ENCODE measurements at places on chromosomes 11 and 22. TPM values are rescaled to one million over a fixed set of nuclear protein-coding genes. Genes with fewer than 3 reads are reported as not detected.

GRCh38 chr11:101336155-101336554 is 206.5 kb upstream of the PGR start:
- no peak for ATAC-seq

GRCh38 chr11:2393111-2393868 is 7.3 kb upstream of the TSSC4 start:
- no peak for ATAC-seq

DNA sequence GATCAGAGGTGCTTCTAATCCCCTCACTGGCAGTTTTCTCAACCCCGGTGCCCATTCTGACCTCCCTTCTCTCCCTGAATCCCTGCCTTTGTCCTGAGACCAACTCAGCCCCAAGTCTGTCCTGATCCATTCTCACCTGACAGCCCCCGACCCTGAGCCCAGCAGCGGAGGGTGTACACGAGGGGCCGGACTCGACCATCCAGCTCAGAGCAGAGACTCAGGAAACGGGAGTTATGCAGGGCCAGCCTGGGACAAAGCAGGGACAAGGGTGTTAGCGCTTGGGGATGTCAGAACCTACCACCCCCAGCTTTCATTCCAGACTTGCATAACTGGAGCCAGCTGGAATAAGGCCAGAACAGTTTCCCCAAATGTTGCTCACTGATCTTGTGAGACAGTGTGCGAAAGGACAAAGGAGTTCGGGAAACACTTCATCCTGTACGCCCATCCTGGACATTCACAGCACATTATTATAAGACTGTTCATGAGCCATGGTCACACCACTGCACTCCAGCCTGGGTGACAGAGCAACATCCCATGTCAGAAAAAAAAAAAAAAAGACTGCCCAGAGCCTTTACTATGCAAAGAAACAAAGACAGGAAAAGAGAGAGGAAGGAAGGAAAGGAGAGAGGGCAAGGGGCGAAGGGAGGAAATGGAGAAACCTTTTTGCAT is 3.5 kb upstream of the EEF1G start:
- no peak for ATAC-seq

- peak; percentile 30 for ATAC-seq
Observed at GRCh38 chr11:72244361-72245262, 636 bp upstream of the PHOX2A start.

Gene SLC22A12
- 0.22 TPM for total RNA-seq

GRCh38 chr11:6402561-6402981 is 12.3 kb downstream of the SMPD1 start:
- ATAC-seq = no peak

- peak; percentile 69 for ATAC-seq
Observed at GRCh38 chr11:66912911-66913310, 45.3 kb downstream of the PC start.

GRCh38 chr22:20386336-20386735 is 7.6 kb upstream of the ZNF74 start:
- ATAC-seq = no peak

GRCh38 chr11:92978271-92979111 is 9.0 kb downstream of the MTNR1B start:
- ATAC-seq = peak; percentile 60

DNA sequence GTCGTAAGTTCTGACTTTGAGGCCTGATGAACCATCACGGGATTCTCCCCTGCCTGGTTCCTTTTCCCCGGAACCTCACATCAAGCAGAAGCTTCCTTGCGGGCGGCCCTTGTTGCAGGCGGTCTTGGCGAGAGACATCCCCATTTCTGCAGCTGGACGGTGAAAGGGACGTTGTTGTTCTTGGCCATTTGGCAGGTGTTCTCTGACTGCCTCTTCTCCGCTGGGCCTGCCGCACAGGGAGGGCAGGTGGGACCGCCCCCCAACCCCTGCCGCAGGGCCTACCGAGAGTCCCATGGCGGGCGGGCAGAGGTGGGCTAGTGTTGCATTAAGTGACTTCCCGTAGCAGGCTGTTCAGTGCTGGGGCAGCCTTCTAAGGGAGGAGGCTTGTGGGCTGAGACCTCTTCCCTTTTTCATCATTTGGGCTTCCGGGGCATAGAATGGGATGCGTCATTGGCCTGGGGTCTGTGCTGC is 26.9 kb upstream of the GRAMD4 start:
- ATAC-seq = no peak

GRCh38 chr22:37925330-37925729 is 19.2 kb downstream of the MICALL1 start:
- no peak for ATAC-seq

Gene MPEG1
- 1.1 TPM for total RNA-seq

Gene CRYBA4
- 0.50 TPM for total RNA-seq

Gene USH1C
- 0.32 TPM for total RNA-seq

DNA sequence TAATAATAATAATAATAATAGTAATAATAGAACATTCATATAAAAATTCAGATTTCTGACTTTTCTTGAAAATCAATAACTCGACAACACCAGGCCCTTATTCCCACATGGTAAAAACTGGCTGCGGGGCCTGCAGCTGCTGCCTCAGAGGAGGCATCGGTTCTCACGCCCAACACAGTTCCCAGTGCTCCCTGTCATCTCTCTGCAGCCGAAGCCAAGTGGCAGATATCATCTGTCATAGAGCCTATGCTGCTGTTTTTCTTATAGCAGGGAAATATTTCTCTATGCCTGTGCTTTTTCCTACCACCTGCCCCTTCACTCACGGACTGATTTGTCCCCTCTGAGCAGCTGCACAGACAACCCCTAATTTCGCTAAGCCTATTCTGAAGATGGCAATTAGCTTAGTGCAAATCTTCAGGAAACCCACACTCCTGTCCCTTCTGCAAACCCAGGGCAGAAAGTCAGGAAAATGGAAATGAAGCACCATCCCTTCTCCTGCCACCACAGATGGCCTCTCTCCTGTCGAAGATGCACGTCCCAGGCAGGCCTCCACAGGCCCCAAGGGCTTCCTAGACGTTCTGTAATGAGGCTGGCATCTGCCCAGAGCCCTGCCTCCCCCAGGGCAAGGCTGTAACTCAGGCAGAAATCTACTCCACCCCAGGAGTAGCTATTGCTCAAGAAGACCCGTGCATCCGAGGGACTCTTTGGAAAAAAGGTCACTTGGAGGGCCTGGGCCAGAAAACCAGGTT is 66.7 kb downstream of the SYN3 start:
- peak; percentile 76 for ATAC-seq

DNA sequence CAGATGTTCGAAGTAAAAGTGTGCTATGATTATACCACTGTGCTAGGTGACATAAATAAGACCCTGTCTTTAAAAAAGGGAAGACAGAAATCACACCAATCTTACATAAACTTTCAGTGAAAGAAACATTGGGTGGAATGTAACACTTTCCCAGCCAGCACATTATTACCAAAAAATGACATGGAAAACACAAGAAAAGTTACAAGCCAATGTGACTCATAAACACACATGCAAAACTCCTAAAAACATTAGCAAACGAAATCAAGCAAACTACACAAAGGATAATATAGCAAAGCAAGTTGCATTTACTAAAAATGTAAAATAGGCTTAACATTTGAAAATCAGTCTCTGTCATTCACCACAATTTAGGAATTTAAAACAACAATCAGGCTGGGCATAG is 47.0 kb downstream of the SBF2 start:
- no peak for ATAC-seq

DNA sequence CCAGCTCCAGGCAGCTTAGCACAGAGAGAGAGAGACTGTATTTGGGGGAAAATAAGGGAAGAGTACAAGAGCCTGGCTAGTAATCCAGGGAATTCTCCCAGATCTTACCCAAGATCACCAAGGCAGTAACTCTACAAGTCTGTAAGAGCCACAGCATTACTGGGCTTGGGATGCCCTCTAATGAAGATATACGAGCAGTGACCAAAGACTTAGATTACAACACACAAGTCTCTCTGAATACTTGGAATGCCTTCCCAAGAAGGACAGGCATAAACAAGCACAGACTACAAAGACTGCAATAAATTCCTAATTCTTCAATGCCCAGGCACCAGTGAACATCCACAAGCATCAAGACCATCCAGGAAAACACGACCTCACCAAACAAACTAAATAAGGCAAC is 17.7 kb downstream of the DNAJC24 start:
- no peak for ATAC-seq

DNA sequence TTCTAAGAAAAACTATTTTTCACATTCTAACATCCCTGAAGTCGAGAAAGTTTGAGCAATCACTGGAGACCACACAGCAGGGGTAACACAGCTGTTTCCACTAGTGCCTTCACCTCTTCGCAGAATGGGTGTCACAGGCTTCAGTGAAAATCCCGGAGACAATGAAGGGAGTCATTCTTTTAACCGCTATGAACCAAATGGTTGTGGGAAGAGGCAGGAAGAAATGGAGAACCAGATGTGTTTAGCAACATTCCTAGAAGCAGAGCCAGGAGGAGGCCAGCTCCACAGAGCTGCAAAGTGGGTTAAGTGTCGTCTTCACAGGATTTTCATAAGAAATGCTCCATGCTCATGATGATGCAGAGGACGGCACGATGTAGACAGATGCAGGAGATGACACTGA is 221.1 kb downstream of the LARGE1 start:
- no peak for ATAC-seq

- no peak for ATAC-seq
Observed at GRCh38 chr11:80515097-80515496, 1074.3 kb upstream of the TENM4 start.

GRCh38 chr11:109853156-109853776 is 239.9 kb upstream of the ZC3H12C start:
- peak; percentile 39 for ATAC-seq

Gene OR51D1
- total RNA-seq = 0.11 TPM

Gene APOA5
- 0.21 TPM for total RNA-seq

DNA sequence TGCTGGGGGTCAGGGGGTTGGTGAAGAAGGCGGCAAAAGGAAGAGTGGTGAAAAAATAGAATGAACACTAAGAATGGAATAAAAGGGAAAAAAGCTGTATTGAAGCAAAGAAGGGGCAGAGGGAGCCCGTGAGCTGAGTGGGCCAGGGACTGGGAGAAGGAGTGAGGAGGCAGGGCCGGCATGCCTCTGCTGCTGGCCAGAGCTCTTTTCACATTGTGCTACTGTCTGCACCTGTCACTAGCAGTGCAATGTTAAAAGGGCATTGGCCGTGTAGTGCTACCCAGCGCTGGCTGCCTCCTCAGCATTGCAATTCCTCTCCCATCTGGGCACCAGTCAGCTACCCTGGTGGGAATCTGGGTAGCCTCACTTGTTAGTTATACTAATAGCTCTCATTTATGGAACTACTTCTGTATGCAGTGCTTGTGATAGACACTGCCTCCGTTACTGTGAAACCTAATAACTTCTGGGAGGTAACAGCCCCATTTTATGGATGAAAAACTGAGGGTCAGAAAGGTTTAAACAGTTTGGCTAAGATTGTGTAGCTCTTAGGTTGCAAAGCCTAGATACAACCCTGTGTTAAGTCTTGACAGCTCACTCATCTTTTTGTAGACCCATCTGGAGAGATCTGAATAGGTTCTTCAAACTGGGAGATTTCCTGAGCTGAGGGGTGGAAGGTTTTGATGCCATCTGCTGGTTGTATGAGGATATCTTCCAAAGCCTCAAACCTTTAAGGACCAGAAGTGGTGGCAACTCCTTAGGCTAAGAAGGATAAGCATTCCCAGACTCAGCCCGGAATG is 8.5 kb downstream of the YPEL4 start:
- no peak for ATAC-seq

DNA sequence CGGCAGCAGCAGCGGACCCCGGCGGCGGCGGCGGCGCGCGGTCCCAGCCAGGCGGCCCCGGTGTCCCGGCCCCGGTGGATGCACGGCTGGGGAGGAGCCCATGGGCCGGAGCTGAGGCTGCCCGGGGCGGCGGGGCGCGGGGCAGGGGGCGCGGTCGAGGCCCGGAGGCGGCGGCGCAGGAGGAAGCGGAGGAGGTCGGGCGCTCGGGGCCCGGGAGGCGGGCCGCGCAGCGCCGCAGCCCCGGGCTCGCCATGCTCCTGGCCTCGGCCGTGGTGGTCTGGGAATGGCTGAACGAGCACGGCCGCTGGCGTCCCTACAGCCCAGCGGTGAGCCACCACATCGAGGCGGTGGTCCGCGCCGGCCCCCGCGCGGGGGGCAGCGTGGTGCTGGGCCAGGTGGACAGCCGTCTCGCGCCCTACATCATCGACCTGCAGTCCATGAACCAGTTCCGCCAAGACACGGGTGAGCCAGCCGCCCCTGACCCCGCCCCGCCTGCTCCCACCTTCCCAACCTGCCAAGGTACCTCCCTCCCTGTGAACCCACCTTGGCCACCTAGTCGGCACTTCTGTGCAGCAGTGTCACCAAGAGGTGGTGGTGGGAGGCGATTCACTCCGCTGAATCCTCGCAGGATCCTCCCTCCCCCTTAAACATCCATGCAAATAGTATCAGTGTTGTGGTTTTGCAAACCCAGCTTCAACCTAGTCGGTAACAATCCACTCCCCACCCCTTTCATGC is 580 bp downstream of the DTX4 start:
- peak; percentile 20 for ATAC-seq

Gene GSTT2B
- 6.1 TPM for total RNA-seq

DNA sequence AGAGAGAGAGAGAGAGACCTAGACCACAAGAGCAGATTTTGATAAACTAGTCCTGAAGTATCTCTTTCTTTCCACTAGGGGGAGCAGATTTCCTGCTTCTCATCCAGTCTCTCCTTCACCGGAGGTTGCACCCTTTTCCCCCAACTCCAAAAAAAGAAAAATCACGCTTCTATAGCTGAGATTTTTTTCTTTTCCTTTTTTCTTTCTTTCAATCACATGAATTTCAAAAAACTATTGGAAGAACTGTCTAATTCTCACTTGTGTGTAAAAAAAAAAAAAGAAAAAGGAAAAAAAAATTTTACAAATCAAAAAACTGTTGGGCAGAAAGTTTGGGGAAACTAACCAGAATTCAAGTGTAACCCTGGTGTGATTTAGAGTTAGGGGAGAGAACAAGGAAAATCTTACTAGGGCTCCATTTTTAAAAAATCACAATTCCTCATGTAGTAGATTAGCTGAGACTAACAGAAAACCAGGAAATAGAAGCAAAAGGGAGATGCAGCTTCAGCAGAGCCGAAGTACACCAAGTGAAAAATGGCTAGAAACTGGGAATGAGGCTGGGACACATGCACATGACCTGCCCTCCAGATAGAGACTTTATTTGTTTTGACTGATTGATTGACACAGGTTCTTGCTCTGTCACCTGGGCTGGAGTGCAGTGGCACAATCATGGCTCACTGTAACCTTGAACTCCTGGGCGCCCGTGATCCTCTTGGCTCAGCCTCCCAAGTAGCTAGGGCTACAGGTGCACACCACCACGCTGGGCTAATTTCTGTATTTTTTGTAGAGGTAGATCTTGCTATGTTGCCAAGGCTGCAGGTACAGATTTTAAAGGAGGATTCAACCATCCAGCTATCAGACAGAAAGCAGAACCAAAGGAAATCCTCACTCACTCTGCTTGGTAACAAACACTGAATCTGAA is 27.1 kb downstream of the SDHD start:
- peak; percentile 79 for ATAC-seq

Gene OR51B4
- total RNA-seq = 0.90 TPM

Gene FGF19
- not detected for total RNA-seq

GRCh38 chr11:76269247-76269646 is 62.9 kb upstream of the WNT11 start:
- ATAC-seq = no peak

Gene CNGA4
- not detected for total RNA-seq

Gene EML3
- 2.2 TPM for total RNA-seq

Gene OR4C12
- total RNA-seq = not detected

Gene KCNJ1
- total RNA-seq = 0.31 TPM

GRCh38 chr22:22144858-22145257 is 99.7 kb upstream of the VPREB1 start:
- ATAC-seq = no peak
